ENCODE measurements at places on chromosomes 3 and 15.
A peak's percentile ranks its signal among the peaks of the same experiment; 100 is the strongest.

- peak; percentile 71 for DNase-seq
Measured at GRCh38 chr15:69468241-69469121, 15.9 kb downstream of the RPLP1 start.

DNA sequence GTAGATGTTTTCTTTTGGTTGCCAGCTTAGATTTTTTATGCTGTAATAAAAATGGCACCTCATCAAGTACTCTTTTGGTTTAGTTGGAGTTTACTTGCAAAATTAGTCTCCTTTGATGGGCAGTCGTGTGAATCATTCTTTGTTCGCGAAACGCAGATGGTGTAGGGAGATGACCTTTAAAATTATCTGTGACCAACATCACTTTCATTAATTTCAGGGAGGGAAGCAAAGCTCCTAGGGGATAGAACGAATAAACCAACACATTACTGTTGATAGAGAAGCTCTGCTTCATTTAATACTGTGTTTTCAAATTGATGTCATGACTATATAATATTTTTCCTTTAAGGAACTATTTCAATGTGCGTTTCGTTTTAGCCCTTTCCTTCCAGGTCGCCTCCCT lies 67.4 kb downstream of the USP13 start:
- DNase-seq = no peak

- DNase-seq = no peak
Measured at GRCh38 chr3:37481982-37482381, 307.6 kb upstream of the LRRFIP2 start.

DNA sequence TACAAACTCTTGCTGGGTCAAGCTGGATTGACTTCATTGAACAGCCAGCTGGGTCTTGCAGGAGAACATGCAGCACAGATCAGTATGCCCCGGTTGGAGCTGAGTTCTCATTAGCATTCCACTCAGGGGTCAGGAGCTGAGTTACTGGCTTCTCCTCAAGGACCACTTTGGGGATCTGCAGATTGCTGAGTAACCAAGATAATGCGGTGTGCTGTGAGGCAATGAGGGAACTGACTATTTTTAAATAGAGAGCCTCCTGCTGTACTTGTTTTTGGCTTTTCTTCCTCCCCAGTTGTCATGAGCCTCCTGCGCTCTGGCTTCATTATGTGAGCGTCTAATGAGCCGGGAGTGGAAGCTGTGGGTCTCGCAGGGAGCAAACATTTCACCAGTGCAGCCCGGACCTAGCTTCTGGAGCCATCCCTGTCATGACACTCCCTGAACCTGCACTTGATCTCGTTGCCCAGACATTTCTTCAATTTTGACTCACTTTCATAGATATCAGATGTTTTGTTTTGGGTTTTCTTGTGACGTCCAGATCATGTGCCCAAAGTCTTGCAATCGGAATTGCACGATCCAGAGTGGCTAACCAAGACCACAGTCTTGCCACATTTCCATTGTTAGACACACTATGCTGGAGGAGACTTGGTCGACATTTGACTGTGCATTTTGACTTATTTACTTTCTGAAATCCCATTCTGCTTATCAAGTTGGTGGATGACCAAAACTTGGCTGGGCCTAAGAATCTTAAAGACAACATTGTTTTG lies 327.2 kb downstream of the LRTM1 start:
- no peak for DNase-seq

DNA sequence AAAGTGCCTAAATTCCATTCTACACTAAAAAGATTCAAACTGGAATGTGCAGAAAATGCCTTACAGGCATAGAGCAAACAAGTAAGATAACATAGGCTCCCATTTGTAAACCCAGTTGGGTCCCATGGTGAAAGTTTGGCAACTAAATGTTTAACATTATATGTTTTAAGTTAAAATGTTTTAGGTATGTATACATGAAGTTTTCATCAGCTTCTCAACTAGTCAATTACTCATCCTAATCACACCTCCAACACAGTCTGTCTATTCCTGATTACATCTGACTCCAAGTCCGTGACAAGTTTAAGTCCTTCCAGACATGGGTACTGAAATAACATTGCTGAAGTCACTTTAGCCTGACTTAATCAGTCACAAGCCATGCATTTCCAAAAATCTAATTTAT lies 25.0 kb downstream of the MYLK start:
- DNase-seq = no peak

GRCh38 chr15:59688423-59688781 lies 718 bp downstream of the BNIP2 start:
- DNase-seq = no peak

- no peak for DNase-seq
Measured at GRCh38 chr3:170450039-170450438, 31.4 kb downstream of the CLDN11 start.

GRCh38 chr3:13112521-13113345 lies 39.5 kb upstream of the IQSEC1 start:
- DNase-seq = no peak

- no peak for DNase-seq
Measured at GRCh38 chr15:75790631-75791336, 52.5 kb upstream of the UBE2Q2 start.

- no peak for DNase-seq
Measured at GRCh38 chr3:52302426-52303145, 13.5 kb upstream of the DNAH1 start.

- DNase-seq = no peak
Measured at GRCh38 chr3:66039590-66039887, 821 bp upstream of the MAGI1 start.

DNA sequence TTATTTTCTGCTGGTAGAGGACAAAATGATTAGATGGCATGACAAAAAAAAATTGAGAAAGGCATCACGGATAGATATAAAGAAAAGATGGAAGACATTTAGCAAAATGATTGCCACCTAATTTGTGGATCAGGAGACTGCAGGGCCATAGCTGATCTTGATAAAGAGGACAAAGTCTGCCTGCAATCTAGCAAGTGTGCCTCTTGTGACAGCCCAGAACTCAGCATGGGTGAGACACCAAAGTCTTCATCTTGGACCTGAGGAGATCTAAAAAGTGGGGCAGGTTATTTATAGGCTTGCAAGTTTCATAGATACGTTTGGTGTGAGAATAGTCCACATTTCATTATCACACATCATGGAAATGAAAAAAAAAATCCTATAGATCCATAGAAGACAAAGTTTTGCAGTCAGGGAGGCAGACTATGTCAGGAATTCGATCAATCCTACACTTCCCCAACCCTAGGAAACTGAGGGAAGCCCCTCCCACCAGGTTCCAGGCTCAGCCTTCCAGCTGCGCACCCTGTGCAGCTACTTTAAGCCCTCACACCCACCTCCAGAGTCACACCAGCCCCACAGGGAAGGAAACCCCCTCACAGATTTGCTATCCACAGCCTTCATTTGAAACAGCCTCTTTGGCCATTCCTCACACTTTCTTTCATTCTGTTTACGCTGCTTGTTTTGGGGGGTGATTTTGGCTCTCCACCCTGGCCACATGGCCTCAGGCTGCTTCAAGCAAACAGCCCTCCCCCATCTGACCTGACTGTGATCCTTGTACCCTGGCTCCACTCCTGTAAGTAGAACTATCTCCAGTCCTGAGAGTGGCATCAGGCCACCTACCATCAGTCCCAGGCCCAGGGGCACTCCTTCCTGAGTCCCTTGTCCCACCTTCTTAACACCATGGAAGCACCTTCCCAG lies 28.1 kb upstream of the KLHL6 start:
- DNase-seq = no peak

- no peak for DNase-seq
Measured at GRCh38 chr3:161096771-161097367, 8.3 kb downstream of the B3GALNT1 start.

DNA sequence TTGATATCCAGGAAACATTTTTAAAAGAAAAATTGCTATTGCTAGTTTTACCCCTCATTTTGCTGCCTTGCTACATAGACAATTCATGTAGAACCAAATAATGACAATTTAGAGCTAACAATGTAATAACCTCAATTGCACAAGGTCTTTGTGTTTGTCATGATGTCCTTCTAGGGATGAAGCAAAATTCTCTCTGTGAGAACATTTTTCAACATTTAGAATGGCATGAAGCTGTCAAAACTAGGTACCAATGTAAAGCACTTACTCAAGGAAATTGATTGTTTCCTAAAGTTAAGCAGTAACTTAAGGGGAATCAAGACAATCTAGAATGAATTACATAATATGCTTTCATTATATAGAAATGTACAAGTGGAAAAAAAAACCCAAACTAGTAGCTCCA lies 7.9 kb upstream of the FGF7 start:
- no peak for DNase-seq

- DNase-seq = no peak
Measured at GRCh38 chr3:127004641-127005397, 21.9 kb downstream of the PLXNA1 start.

- no peak for DNase-seq
Measured at GRCh38 chr3:42572278-42572677, 9.5 kb downstream of the SEC22C start.

GRCh38 chr3:34783876-34784275 lies 855.4 kb upstream of the ARPP21 start:
- no peak for DNase-seq

- DNase-seq = no peak
Measured at GRCh38 chr15:39443659-39444219, 137.1 kb upstream of the THBS1 start.

DNA sequence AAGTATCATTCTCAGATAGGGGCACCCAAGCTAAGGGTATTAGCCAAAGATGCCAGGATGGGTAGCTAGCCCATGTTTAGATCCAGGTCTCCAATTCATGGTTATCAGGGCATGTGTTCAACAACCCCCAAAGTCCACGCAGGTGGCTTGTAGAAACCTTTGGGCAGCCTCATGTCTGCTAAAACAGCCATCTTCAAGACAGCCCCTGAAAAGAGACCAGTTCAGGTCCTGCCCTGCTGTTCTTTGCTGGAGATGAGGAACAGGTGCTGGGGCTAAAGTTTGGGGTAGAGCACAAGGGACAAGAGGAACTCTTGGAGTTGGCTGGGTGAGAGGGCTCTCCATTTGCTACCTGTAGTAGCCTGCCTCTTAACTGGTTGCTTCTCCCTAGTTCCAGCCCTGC lies 4.6 kb downstream of the PPM1M start:
- no peak for DNase-seq

DNA sequence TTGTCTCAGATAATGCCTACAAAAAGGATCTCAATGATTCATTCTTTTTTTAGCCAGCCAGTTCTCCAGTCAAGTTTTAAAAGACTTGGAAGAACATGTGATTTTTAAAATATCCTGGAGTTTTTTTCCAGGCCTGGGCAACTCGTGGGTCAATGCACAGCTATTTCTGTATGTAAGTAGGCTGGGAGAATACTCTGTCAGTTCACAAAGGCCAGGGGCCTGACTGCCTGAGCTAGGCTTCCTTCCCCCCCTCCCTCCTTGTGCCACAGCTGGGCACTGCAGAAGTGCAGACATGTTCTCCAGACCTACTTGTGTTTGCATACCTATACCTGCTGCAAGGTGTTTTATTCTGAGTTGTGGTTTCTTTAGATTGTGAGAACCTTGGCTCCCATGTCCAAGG lies 43.7 kb downstream of the CTDSPL start:
- DNase-seq = no peak

- DNase-seq = no peak
Measured at GRCh38 chr3:123080864-123081562, 14.2 kb downstream of the PDIA5 start.

GRCh38 chr15:41900526-41901380 lies 6.9 kb upstream of the SPTBN5 start:
- no peak for DNase-seq

DNA sequence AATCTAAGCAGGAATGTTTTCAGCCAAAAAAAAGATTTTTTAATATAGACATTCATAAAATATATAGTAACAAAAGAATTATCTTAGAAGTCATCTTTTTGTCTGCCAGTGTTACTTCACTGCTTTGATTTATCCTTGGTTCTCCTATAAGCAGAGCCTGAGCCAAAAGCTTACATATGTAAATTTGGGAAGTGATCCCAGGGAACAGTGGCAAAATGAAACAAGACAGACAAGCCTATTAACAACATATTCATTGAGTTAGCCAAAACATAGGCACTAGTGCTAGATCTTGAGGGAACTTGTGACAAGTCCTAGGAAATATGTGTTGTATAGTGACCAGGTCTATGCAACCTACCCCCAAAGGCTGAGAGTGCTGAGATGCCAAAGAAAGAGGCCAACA lies 11.3 kb downstream of the GTPBP8 start:
- no peak for DNase-seq

GRCh38 chr3:64848127-64848800 lies 160.5 kb upstream of the ADAMTS9 start:
- DNase-seq = no peak

DNA sequence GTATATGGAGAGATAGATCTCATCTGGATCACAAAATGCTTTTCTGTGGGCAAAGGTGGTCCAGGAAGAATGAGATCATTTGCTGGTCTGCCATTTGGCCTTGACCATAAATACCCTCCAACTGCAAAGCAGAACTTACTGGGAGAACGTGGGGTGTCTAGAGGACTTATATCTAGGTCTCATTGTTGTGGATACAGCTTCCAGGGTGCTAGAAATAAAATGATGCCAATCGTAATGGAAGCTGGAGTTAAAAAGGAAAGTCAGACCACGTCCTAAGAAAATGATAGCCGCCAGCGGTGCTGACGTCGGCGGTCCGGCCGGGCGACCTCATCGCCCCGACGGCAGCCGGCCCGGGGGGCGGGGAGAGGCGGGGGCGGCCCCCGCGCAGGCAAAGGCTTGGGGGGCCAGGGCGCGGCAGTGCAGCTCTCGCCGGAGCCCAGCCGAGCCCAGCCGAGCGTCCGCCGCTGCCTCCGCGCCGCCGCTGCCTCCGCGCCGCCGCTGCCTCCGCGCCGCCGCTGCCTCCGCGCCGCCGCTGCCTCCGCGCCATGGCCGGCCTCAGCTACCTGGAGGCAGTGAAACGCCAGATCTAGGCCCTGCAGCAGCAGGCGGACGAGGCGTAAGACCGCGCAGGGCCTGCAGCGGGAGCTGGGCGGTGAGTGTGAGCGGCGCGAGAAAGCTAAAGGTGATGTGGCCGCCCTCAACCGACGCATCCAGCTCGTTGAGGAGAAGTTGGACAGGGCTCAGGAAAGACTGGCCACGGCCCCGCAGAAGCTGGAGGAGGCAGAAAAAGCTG lies 89.5 kb downstream of the EOMES start:
- DNase-seq = peak; percentile 5

GRCh38 chr3:159245871-159246270 lies 444.0 kb downstream of the MFSD1 start:
- no peak for DNase-seq

DNA sequence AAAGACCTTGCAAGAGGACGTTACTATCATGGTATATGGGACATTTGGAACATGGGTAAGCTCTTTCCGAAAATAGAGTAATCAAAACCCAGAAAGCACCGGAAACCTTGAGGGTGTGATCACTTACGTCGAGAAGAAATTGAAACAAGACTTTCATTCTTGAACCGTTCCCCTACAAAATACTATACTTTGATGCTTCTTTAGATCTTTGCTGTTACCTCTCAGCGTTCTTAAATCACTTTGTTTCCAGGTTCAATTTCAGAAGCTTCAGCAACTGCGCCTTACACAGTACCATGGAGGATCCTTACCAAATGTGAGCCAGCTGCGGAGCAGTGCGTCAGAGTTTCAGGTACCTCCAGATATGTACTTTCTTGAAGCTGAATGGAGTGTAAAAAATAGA lies 10.1 kb downstream of the CRTC3 start:
- DNase-seq = peak; percentile 27

- DNase-seq = no peak
Measured at GRCh38 chr3:159418571-159419526, 569.8 kb upstream of the IL12A start.

All from activated naive CD4-positive, alpha-beta T cell (primary cell).